ENCODE measurements at places on chromosomes 16 and 17.
A peak's percentile ranks its signal among the peaks of the same experiment; 100 is the strongest.

- no peak for DNase-seq
- no peaks in the 10 kb centered on the region for H3K4me1 ChIP-seq
- no peaks in the 10 kb centered on the region for H3K27me3 ChIP-seq
- no peak overlapping the region for H3K4me3 ChIP-seq
These were observed 272.7 kb downstream of the SOX9 start for GRCh38 chr17:72393553-72393952.

DNA sequence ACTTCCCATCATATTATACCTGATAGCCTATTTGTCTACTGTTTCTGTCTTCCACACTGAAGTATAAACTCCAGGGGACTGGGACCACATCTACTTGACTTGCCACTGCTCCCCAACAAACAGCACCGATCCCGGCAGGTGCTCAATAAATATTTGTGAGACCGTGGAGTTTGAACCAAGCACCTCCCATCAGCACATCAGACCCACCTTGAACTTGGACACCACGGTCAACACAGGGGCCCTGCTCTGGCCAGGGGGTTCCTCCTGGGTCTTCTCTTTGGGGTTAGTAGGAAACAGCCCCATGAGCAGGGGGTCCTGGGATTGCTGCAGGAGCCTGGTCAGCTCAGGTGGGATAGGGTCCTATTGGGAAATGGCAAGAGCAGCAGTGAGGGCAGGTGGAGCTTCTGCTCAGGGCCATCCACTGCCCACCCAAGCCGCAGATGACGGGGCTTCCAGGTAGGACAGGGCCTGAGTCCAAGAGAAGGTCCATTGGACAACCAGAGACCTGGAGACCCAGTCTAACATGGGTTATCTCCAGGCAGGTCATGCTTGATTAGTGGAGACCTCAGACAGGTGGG, 19.9 kb downstream of the ZNHIT3 start:
- no peak overlapping the region for H3K27ac ChIP-seq
- DNase-seq: no peak
- H3K27me3 ChIP-seq: no peaks in the 10 kb centered on the region
- H3K4me3 ChIP-seq: no peak overlapping the region

GRCh38 chr16:46857368-46857945, 26.5 kb upstream of the C16orf87 start:
- H3K4me1 ChIP-seq: no peaks in the 10 kb centered on the region
- H3K27me3 ChIP-seq: no peaks in the 10 kb centered on the region
- no peak overlapping the region for H3K4me3 ChIP-seq
- H3K27ac ChIP-seq: peak overlapping the region; percentile 7
- no peaks in the 10 kb centered on the region for H3K36me3 ChIP-seq

DNA sequence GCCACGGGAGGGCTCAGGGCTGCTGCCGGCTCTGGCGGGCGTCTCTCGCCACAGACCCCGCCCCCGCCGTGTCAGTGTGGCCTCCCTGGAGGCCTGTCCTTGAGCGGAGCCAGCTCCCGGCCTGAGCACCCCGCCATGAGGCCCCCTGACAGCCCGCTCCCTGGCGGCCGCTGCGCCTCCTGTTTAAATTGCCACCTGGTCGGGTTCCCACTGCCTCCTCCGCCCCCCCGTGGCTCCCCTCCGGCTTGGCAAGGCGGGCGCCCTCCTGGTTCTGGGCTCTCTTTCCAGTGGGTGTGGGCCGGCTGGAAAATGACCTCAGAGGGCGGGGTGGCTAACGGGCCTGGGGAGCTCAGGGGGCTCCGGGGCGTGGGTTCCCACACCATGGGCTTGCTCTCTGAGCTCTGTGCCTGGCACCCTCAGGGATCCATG, 42.1 kb upstream of the SSTR5 start:
- no peaks in the 10 kb centered on the region for H3K36me3 ChIP-seq
- no peaks in the 10 kb centered on the region for H3K27me3 ChIP-seq
- no peak overlapping the region for H3K27ac ChIP-seq
- H3K4me3 ChIP-seq: no peak overlapping the region
- H3K4me1 ChIP-seq: no peaks in the 10 kb centered on the region

Data from ascending aorta (tissue), 2 donors.